Glutamatergic neuron (in vitro differentiated cells): ENCODE measurements at places on chromosomes 13 and 19. TPM values are rescaled to one million over a fixed set of nuclear protein-coding genes. Genes with fewer than 3 reads are reported as not detected.

The CGB3 gene
- not detected for total RNA-seq

The ZNF813 gene
- 5.2 TPM for total RNA-seq

The POSTN gene
- total RNA-seq, result 0.34 TPM

The KLK11 gene
- total RNA-seq, result not detected

The CEACAM21 gene
- not detected for total RNA-seq

The ZNF534 gene
- total RNA-seq, result not detected

The KLHL1 gene
- total RNA-seq, result not detected

The PLIN5 gene
- total RNA-seq, result 0.54 TPM

The CYP4F8 gene
- not detected for total RNA-seq

The CEACAM3 gene
- total RNA-seq, result not detected
